ENCODE measurements at places on chromosomes 5 and 9. TPM values are rescaled to one million over a fixed set of nuclear protein-coding genes. Genes with fewer than 3 reads are reported as not detected.

Gene EEIG1
- 1.8 TPM for total RNA-seq

Gene WDR38
- total RNA-seq, result not detected

Gene WNK2
- total RNA-seq, result 11.3 TPM

Gene HSPB3
- total RNA-seq, result 510 TPM

Gene SEC16A
- 49.8 TPM for total RNA-seq

Gene HSD17B4
- 60.9 TPM for total RNA-seq

Gene FANCC
- 1.4 TPM for total RNA-seq

Gene BARHL1
- not detected for total RNA-seq

Gene MUSK
- total RNA-seq, result 17.7 TPM

GRCh38 chr5:40490464-40491111, 189.1 kb upstream of the PTGER4 start:
- DNase-seq, result no peak

DNA sequence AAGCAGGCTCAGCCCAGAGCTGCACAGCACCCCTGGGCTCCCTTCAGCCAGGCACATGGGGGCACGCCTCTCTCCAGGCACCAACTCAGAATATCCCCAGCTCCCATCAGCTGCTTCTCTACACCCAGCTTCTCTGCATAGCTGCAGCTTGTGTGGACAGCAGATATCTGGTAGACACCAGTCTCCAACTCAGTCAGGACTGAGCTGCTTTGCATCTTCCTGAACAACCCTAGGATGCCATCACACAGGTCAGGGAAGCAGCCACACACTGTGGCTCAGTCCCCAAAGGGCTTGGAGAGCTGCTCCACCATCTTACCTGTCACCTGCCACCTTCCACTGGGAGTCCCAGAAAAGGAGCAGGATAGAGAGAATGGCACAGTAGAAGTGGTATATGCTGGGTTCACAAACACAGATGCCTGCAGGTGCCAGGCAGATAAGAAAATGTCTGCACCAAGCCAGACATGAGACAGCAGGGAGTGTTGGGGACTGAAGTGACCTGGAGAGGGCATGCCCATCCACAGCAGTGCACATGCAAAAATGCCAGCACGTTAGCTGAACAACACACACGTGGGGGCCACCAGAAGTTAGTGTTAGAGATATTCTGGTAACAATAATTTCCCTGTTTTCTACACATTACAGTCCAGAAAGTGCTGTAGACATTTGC, 42.0 kb downstream of the THBS4 start:
- no peak for DNase-seq

GRCh38 chr9:11443631-11444030, 830.8 kb upstream of the PTPRD start:
- DNase-seq, result no peak

GRCh38 chr5:175202463-175203068, 241.4 kb downstream of the DRD1 start:
- no peak for DNase-seq

DNA sequence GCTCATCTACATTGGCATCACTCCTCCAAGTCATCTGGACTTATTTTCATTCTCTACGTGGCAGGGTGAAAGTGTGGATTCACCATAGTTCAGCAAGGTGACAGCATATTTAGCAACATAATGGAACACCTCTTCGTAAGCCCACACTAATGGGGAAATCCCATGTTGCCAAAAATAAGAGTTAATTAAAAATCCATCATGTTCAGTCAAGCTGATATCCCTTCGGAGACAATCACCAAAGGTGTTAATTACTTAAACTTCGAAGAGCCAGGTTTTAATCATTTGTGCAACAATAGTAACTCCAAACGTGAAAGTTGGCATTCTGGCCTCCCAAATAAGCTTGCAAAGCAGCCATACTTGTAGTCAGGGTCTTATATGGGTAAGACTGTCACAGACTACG, 242.9 kb downstream of the NSG2 start:
- no peak for DNase-seq

GRCh38 chr9:118578467-118578866, 790.8 kb downstream of the BRINP1 start:
- DNase-seq, result no peak

GRCh38 chr5:30667293-30667692, 526.2 kb upstream of the CDH6 start:
- no peak for DNase-seq

- DNase-seq, result no peak
Observed at GRCh38 chr9:109551651-109552050, 53.5 kb upstream of the PTPN3 start.

DNA sequence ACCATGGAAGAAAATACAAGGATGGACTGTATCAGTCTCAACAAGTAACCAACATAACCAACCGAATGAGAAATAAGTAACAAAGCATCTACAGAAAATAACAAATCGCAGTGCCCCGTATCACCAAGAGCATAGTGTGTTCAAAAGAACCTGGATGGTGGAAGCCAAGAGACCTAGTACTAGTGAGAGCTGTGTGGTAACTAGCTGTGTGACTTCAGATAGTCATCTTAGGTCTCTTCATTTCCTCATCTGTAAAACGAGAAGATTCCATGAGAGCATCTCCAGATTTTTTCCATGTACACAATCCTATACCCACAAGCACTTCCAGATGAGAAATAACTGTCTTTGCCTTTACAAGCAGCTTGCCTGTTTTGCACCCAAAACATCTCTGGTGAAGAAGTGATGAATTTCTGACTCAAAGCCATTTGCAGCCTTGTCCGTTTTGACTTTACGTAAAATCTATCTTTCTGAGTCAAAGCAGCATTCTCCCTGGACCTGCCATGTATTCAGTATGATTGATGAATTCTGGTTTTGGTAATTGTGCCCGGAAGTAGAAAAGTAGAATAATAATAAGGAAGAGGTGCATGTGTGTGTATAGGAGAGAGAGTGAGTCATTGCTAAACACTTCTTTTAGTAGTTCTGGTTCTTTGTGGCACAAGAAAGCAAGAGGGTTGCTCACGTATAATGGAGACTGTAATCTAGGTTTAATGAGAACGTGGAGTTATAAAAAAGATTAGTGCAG, 41.0 kb downstream of the AOPEP start:
- DNase-seq, result no peak

GRCh38 chr9:112299514-112299913, 33.9 kb downstream of the PTBP3 start:
- no peak for DNase-seq

DNA sequence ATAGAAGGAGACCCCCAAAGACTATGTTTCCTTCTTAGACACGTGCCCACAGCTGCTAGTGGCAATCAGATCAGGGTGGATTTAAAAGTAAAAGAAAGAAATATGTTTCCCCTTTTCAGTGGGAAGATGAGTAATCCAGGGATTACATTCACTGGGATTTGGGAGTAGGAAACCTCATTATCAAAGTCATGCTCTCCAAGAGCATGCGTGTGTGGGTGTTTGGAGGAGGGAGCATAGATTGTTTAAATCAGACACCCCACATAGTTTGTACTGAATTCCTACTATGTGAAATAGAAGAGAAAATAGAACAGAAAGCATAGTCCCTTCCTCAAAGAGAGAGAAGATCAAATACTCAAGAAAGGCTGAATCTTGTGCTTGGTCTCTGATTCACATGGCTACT, 65.5 kb upstream of the TBCA start:
- no peak for DNase-seq

- DNase-seq, result no peak
Observed at GRCh38 chr5:113552137-113552536, 38.6 kb downstream of the YTHDC2 start.

DNA sequence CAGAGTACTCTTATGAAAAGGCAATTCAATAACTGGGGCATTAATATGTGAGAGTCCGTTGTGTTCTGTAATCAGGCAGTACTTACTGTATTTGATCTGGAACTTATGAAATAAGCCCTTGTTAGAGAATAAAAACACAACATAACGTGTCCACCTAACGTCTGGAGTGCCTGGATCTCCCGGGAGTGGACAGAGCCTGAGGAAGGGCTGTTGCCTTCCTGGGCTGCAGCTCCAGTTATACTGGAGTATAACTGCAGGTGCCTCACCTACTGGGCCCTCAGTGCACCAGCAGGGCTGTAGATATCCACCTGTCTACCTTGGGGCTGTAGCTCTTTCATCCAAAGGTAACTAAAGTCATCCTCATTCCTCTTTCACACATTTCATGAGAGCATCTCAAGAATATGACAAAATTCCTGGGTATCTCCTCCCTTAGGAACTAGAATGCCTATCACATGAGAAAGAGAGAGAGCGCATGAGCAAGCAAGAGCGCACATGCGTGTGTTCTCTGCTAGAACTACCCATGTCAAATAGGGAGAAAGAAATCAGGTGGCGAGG, 200.1 kb downstream of the GAPVD1 start:
- DNase-seq, result no peak

GRCh38 chr5:61614606-61615005, 282.5 kb downstream of the ZSWIM6 start:
- no peak for DNase-seq

DNA sequence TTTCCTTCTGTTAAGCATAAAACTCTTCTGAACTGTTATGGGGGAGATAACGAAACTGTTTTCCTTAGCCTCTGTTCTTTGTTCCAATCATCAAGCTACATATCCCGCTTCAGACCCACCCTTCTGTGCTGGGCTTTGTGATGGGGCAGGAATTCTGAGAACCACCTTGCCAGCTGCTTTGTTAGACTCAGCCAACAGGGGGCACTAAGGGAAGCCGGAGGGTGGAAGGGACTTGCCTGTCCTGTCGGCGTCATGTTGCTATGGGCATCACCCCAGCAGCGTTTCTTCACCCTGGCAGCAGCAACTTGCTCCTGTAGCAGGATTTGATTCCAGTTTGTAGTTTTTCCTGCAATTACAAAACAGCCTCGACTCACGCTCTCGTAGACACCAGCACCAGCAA, 169.1 kb downstream of the CAAP1 start:
- DNase-seq, result no peak

DNA sequence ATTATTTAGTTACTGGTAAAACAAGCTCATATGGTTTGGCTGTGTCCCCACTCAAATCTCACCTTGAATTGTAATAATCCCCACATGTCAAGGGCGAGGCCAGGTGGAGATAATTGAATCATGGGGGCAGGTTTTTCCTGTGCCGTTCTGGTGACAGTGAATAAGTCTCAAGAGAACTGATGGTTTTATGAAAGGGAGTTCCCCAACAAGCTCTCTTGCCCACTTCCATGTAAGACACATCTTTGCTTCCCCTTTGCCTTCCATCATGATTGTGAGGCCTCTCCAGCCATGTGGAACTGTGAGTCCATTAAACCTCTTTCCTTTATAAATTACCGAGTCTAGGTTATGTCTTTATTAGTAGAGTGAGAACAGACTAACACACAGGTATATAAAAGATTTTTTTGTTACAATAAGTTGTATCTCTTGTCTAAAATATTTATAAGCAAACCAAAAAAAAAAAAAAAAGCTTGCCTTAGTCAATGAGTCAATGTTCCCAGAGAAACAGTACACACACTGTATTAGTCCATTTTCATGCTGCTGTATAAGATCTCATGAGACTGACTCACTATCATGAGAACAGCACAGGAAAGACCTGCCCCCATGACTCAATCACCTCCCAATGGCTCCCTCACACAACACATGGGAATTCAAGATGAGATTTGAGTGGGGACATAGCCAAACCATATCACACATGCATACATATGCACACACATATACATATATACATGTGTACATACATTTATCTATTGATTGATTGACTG, 138.3 kb downstream of the BASP1 start:
- DNase-seq, result no peak

DNA sequence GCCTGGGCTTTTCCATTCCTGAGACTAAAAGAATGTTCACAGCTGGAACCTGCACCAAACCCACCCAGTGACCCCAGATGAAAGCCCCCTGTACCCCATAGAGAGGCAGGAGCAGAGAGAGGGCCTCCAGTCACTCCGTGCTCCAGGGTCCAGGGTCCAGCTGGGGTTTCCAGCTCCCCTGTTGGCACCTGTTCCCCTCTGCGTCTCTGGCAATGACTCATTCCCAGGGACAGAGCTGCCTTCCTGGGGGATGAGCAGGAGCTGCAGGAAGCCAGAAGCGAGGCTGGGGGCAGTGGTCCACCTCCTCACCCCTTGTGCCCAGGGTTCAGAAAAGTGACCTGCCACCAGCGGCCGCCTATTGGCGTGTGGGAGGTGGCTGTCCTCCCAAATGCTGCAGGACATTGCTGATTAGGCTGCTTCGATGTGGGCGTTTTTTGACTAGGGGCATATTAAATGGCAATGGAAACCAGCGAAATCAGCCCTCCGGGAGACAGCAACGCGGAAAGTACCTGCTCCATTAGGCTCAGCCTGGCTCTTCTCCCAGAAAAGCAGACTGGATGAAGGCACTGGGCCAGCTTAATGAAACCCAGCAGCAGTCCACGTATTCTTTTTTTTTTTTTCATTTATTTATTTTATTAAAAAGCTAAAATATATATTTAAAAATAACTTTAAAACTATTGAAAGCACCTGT, 97.4 kb downstream of the DAP start:
- DNase-seq, result no peak

DNA sequence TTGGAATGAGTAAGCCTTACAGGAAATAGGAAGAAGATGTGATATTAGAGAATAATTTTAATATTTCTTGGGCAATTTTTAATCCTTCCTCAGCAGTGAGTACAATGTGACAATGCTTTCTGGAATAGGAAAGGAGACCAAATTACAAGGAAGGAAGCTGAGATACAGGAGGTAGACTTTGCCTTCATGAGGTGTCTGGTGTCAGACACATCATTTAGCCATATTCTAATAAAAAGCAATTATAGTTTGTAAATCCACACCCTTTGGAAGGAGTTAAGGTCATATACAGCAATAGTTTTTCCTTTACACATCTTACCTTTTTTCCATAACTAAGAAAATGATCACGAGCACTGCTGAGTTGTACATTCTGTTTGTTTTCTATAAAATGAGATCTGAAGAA, 390.4 kb downstream of the SH3GL2 start:
- no peak for DNase-seq

DNA sequence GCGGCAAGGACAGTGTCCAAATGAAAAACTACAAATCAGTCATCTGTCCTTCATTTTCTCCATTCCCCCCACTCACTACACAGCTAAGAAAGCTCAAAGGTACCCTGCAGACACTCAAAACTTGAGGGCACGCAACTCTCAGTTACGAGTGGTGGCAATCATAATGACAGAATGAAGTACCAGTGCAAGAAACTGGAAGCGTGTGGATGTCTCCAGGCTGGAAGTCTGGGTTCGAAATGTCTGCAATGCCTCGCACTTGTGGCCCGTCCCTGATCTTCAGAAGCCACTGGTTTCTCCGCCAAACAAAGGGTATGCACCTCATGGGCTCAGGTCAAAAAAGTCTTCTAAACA, 597 bp upstream of the CENPH start:
- no peak for DNase-seq

- DNase-seq, result peak; percentile 63
Observed at GRCh38 chr9:121612511-121612998, 38.9 kb upstream of the DAB2IP start.

DNA sequence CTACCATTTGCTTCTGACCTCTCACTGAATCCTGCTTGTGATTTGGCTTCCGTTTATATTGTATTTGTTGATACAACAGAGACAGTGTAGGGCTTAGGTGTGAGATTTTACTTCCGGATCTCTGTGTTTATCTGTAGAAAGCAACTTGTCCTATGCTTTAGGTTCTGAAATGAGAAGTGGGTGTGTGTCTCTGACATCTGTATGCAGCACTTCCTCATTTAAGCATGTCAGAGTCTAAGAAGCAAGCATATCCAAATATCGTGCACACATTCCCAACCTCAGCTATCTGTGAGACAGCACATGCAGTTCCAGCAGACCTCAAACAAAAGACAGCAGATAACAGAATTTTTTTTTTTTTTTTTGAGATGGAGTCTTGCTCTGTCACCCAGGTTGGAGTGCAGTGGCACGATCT, 16.3 kb downstream of the KLF9 start:
- no peak for DNase-seq

Measured in gastrocnemius medialis (tissue), 4 donors.